ENCODE measurements at places on chromosomes 6 and 20. TPM values are rescaled to one million over a fixed set of nuclear protein-coding genes. Genes with fewer than 3 reads are reported as not detected.
A peak's percentile ranks its signal among the peaks of the same experiment; 100 is the strongest.

EMILIN3 gene
- total RNA-seq = 0.32 TPM

CAP2 gene
- 15.1 TPM for total RNA-seq

DNA sequence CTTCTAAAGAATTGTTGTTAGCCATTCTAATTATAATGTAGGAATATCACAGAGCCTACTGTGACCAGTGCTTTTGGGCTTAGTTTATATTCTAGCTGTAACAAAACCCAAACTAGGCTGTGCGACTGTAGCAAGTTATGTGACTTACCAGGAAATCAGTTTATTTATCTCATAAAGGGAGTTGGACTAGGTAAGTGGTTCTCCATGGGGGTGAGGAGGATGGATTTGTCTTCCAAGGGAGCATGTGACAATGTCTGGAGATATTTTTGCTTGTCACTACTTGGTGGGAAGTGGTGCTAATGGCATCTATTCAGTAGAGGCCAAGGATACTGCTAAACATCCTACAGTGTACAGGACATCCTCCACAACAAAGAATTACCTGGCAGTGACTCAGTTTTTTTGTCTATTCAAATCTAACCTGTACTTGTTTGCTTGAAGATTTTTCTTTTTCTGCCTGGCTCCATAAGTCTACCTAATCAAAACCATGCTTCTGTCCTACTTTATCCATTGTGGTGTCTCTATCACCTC, 32.5 kb downstream of the ZFAND3 start:
- H3K4me3 ChIP-seq = no peak overlapping the region
- H3K27me3 ChIP-seq = no peaks in the 10 kb centered on the region
- H3K4me1 ChIP-seq = no peaks in the 10 kb centered on the region
- no peak overlapping the region for H3K27ac ChIP-seq
- no peaks in the 10 kb centered on the region for H3K36me3 ChIP-seq

- no peaks in the 10 kb centered on the region for H3K36me3 ChIP-seq
- no peak for DNase-seq
- H3K27ac ChIP-seq = peak overlapping the region; percentile 43
- no peaks in the 10 kb centered on the region for H3K27me3 ChIP-seq
- no peaks in the 10 kb centered on the region for H3K4me1 ChIP-seq
Observed at GRCh38 chr20:22999756-23000155, 35.4 kb upstream of the SSTR4 start.

BPIFB2 gene
- 1.0 TPM for total RNA-seq

OVOL2 gene
- total RNA-seq = not detected

PRSS35 gene
- total RNA-seq = not detected

DNA sequence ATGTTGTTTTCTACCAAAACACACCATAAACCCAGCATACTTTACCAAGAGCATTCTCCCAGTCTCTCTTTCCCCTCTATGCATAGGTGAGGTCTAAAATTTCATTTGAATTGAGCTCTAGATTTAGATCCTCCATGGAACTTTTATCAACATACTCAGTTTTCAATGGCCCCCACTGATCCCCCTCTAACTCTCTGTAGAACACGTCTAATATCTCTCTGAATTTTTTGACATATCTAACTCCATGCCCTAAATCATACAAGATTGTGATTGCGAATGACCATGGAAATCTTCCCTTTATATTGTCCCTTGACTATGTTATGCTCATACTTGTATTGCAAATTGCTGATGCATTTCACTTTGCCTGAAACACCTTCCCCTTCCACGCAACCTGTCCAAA, 38.1 kb upstream of the HBS1L start:
- DNase-seq = no peak
- H3K27me3 ChIP-seq = no peaks in the 10 kb centered on the region
- no peak overlapping the region for H3K4me3 ChIP-seq
- no peak overlapping the region for H3K27ac ChIP-seq
- no peaks in the 10 kb centered on the region for H3K4me1 ChIP-seq
- no peaks in the 10 kb centered on the region for H3K36me3 ChIP-seq

DNA sequence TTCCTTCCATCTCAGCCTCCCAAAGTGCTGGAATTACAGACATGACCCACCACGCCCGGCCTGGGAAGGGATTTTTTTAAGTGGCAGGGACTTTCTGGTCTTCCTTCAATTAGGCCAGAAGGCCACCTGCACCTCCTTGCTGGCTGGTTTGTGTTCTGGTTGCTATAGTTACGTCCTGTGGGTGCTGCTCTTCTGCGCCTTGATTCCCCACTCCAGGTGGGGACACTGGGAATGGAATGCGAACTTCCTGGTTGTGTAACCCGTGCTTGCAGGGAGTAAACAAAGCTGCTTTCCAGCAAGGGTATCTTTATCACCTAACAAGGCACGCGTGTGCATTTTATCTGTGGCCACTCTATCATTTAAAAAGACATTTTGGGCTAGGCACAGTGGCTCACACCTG, 117.7 kb downstream of the PLEKHG1 start:
- no peaks in the 10 kb centered on the region for H3K36me3 ChIP-seq
- H3K27ac ChIP-seq = no peak overlapping the region
- H3K4me3 ChIP-seq = no peak overlapping the region
- no peak for DNase-seq
- no peaks in the 10 kb centered on the region for H3K27me3 ChIP-seq

RAET1L gene
- not detected for total RNA-seq

MAS1 gene
- not detected for total RNA-seq

DNA sequence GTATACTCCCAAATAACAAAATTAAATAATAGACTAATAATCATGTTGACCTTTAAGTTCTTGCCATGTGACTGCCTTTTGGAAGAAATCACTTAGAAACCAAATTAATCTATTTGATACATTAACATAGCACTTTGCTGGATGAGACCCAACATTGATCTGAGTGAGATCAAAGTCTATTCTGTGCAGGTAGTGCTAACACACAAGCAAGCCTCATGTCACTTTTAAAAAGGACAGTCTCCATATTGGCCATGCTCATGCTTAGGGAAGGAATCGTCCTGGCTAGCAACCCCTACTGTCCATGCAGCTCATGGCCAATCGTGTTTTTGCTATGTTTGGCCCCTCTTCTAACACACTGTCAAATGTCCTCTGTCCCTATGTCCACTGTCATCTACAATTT, 35.8 kb upstream of the RNF217 start:
- no peaks in the 10 kb centered on the region for H3K4me1 ChIP-seq
- H3K36me3 ChIP-seq = no peaks in the 10 kb centered on the region
- H3K4me3 ChIP-seq = no peak overlapping the region
- H3K27me3 ChIP-seq = no peaks in the 10 kb centered on the region

DNA sequence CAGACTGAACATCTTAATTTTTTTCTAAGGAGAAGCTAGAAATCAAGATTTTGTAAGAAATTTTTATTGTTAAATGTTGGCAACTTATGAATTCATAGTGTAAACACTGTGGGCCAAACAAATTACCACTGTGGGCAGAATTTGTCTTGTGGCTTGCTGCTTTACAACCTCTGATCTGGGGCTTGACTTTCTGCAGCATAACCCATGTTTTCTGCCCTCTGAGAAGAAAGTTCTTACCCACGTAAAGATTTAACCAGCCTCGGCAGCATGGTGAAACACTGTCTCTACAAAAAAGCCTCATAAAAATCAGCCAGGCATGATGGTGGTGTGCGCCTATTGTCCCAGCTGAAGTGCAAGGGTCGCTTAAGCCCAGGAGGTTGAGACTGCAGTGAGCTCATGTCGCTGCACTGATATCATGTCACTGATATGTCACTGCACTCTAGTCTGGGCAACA, 12.9 kb downstream of the ITCH start:
- H3K36me3 ChIP-seq = no peaks in the 10 kb centered on the region
- H3K4me3 ChIP-seq = no peak overlapping the region
- H3K27ac ChIP-seq = no peak overlapping the region
- H3K27me3 ChIP-seq = no peaks in the 10 kb centered on the region
- H3K4me1 ChIP-seq = no peaks in the 10 kb centered on the region

GRCh38 chr6:157912326-157912725, 69.3 kb upstream of the SYNJ2 start:
- peaks cover 9% of the 10 kb centered on the region for H3K36me3 ChIP-seq
- H3K4me1 ChIP-seq = no peaks in the 10 kb centered on the region
- H3K27me3 ChIP-seq = no peaks in the 10 kb centered on the region
- no peak for DNase-seq
- H3K4me3 ChIP-seq = no peak overlapping the region

SLC12A5 gene
- total RNA-seq = not detected

DNA sequence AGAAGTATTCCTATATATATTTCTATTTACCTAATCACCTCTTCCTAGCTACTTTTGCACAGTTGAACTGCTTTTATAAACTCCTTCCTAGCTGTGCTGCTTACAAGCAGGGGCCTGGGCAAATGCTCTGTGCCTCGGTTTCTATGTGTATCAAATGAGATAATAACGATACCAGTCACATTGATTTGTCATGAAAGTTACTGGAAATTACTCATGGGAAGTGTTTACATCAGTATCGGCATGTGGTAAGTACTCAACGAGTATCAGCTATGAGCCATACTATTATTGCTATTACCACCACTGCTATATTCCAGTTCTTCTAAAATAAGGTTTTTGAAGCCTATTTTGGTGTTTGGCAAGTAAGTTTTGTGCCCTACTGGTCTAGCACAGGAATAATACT, 4.9 kb downstream of the LAMA4 start:
- H3K36me3 ChIP-seq = no peaks in the 10 kb centered on the region
- no peak overlapping the region for H3K4me3 ChIP-seq
- H3K27me3 ChIP-seq = no peaks in the 10 kb centered on the region
- no peak for DNase-seq
- H3K4me1 ChIP-seq = no peaks in the 10 kb centered on the region
- H3K27ac ChIP-seq = peak overlapping the region; percentile 70

GRCh38 chr6:136647363-136647852, 97.2 kb upstream of the MAP7 start:
- no peak overlapping the region for H3K4me3 ChIP-seq
- no peak for DNase-seq
- no peaks in the 10 kb centered on the region for H3K4me1 ChIP-seq
- H3K27ac ChIP-seq = peak overlapping the region; percentile 33

DNA sequence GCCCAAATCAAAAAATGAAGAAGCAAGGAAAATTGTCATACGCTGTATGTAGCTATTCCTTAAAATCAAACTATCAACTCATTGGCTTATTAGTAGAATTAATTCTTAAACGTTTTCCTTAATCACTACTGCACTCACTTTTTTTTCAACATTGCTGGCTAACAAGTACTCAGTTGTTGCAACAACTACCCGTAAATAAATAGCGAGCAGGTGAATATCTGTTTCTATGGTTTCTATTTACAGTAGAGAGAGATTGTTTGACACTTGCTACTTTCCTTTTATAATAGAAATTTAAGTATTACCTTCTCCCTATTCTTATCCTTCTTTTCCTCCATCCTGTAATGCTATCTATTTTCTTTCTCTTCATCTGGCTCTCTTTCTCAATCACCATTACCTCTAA, 25.1 kb downstream of the FRK start:
- DNase-seq = no peak
- no peak overlapping the region for H3K27ac ChIP-seq
- H3K36me3 ChIP-seq = no peaks in the 10 kb centered on the region
- no peaks in the 10 kb centered on the region for H3K27me3 ChIP-seq
- H3K4me1 ChIP-seq = no peaks in the 10 kb centered on the region
- no peak overlapping the region for H3K4me3 ChIP-seq

DNA sequence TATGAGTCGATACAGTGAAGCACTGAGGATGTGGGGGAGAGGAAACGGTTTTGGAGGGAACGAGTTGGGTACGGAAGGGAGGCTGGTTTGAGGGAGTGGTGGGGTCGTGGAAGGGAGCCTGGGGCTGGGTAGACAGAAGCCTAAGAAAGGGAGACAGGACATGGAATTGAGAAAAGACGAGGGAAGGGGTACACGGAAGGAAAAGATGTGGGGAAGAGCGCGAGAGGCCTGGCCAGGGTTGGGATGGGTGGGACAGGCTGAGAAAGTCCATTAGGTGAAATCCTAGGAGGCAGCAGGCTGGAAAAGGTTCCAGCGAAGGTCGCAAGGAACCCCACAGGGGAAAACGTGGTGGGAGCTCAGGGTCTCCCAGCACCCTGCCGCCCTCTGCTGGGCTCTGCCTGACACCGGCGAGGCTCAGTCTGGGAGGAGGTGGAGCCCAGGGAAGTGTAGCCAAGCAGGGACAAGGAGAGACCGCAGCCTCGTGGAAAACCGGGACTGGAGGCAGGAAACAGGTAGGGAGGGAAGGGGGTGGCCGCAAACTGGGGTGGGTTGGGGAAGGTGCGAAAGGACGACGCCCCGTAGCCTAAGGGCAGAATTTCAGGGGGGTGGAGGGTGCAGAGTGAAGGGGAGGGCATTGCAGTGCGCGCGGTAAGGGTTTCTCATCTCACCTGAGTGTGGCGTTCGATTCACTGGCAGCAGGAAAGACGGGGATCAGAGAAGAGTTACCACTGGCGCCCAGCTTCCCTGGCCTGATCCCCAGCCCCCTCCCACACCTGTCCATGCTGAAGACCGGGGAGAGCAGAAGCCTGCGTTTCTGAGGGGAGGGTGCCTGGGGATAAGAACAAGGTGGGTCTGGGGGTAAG, 4.3 kb downstream of the GABBR1 start:
- DNase-seq = peak; percentile 70
- H3K4me1 ChIP-seq = peaks cover 11% of the 10 kb centered on the region
- H3K36me3 ChIP-seq = no peaks in the 10 kb centered on the region

DNA sequence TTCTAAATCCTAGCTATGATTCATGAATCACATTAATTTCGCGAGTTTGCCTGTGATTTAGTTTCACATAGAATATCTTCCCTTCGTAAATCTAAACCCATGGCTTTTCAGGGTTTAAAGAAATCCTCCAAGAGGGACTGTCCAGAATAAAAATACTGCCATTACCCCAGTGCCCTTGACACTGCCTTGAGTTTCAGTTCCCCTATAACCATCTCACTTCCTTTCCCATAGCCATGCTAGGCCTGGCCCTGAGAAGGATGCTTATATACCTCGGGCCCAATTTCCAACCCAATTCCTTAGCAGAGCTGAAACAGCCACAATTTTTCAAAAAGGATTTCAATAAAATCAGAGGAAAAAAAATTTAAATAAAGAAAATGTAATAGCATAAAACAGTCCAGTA, 697.3 kb downstream of the FRK start:
- H3K4me3 ChIP-seq = no peak overlapping the region
- H3K27me3 ChIP-seq = no peaks in the 10 kb centered on the region
- no peak overlapping the region for H3K27ac ChIP-seq
- DNase-seq = no peak
- H3K4me1 ChIP-seq = no peaks in the 10 kb centered on the region

DNA sequence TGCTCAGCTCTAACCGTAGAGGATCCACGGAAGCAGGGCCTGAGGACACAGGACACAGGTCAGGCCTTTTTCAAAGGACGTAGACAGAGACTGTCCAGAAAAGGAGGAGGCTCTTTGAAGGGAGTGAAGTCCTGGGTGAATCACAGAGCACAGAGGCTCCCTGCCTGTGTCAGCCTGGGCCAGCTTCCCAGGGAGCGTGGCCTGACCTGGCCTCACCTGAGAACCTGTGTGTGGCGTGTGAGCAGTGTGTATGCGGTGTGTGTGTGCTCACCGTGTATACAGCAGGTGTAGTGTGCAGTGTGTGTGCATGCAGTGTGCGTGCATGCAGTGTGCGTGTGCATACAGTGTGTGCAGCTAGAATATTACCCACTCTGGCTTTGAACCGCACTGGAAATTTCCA, 56.0 kb upstream of the FNDC1 start:
- H3K27me3 ChIP-seq = no peaks in the 10 kb centered on the region
- H3K4me3 ChIP-seq = no peak overlapping the region
- no peak overlapping the region for H3K27ac ChIP-seq
- H3K4me1 ChIP-seq = no peaks in the 10 kb centered on the region
- H3K36me3 ChIP-seq = no peaks in the 10 kb centered on the region
- no peak for DNase-seq

GRCh38 chr20:17661121-17661744, 20.8 kb downstream of the RRBP1 start:
- H3K4me3 ChIP-seq = no peak overlapping the region
- H3K4me1 ChIP-seq = no peaks in the 10 kb centered on the region
- no peaks in the 10 kb centered on the region for H3K27me3 ChIP-seq
- DNase-seq = no peak
- H3K36me3 ChIP-seq = no peaks in the 10 kb centered on the region

RIMS4 gene
- 1.8 TPM for total RNA-seq

GRCh38 chr6:105300090-105300489, 102.8 kb downstream of the PREP start:
- H3K4me1 ChIP-seq = no peaks in the 10 kb centered on the region
- no peak overlapping the region for H3K4me3 ChIP-seq
- H3K36me3 ChIP-seq = no peaks in the 10 kb centered on the region

Data from breast epithelium (tissue), 4 donors.